SJSA1 (cell line): ENCODE measurements at places on chromosomes 7 and 10.

DNA sequence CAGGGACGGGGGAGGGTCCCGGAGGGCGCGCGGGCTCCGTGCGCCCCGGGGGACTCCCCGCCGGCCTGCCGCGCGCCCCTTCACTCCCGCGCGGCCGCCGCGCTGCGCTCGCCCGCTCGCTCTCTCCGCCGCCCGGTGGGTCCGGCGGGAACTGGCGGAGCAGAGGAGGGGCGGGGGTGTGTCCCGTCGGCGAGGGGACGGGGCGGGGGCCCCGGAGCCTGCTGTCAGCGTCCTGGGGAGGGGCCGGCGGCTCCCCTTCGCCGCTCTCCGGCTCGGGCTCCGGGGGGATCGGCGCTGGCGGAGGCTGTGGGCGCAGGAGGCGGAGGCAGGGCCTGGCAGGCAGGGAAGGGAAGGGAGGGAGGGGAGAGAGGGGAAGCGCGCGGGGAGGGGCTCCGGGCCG lies at the start of gene SH3PXD2A:
SH3PXD2A (minus strand) TSS at position 153 of the 400 bp plus-strand sequence. CDS start 310 bp downstream, outside the sequence.
- no peak for DNase-seq
- H3K4me1 ChIP-seq = peaks cover 14% of the 10 kb centered on the region
- H3K36me3 ChIP-seq = no peaks in the 10 kb centered on the region
- peaks cover 30% of the 10 kb centered on the region for H3K27me3 ChIP-seq

GRCh38 chr7:99040104-99040958 lies 103.6 kb downstream of the SMURF1 start:
- no peak overlapping the region; the same call in 1 of the 2 replicates for H3K27ac ChIP-seq
- H3K4me1 ChIP-seq = peaks cover 23% of the 10 kb centered on the region
- H3K4me3 ChIP-seq = no peak overlapping the region

DNA sequence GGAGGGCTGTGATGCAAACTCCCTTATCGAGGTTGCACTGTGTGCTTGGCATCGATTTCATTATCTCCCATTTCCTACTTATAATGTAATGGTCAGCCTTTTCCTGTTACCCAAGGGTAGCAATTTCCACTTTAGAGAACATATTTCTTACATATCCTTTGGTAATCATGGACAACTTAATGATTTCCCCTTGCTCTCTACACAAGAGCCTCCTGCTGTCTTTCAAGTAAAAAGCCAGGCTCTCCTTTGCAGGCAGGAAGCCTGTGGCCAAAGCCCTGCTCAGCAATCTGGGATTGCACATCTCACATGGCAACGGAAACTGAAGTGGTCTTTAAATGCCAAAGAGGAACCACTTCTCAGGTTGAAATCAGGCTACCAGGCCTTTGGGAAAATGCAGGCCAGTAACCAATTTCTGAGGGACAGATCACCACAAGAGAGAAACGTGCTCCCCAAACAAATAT lies 86.7 kb upstream of the IKZF1 start:
- H3K27ac ChIP-seq = no peak overlapping the region
- no peaks in the 10 kb centered on the region for H3K4me1 ChIP-seq
- H3K27me3 ChIP-seq = no peaks in the 10 kb centered on the region
- no peak for DNase-seq
- H3K36me3 ChIP-seq = no peaks in the 10 kb centered on the region
- no peak overlapping the region for H3K4me3 ChIP-seq

- no peak overlapping the region for H3K27ac ChIP-seq
- H3K36me3 ChIP-seq = no peaks in the 10 kb centered on the region
- H3K27me3 ChIP-seq = peaks cover 6% of the 10 kb centered on the region; the same call in 1 of the 2 replicates
- DNase-seq = no peak
Observed at GRCh38 chr7:4840079-4840501, 21.7 kb downstream of the PAPOLB start.

DNA sequence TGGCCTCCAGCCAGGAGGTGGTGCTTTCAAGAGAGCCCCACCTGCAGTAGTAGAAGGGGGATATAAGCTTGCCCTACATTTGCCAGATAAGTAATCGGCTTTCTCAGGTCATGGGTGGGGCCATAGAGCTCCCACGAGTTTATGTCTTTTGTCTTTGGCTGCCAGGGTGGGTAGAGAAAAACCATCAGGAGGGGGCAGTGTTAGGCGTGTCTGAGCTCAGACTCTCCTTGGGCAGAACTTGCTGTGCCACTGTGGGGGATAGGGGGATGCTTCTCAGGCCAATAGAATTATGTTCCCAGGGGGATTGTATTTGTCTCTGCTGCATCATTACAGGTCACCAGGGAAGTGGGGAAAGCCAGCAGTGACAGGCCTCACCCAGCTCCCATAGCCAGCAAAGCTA lies 12.3 kb upstream of the MRPS33 start:
- no peaks in the 10 kb centered on the region for H3K4me1 ChIP-seq
- H3K27me3 ChIP-seq = no peaks in the 10 kb centered on the region
- no peak overlapping the region for H3K4me3 ChIP-seq
- H3K27ac ChIP-seq = no peak overlapping the region

DNA sequence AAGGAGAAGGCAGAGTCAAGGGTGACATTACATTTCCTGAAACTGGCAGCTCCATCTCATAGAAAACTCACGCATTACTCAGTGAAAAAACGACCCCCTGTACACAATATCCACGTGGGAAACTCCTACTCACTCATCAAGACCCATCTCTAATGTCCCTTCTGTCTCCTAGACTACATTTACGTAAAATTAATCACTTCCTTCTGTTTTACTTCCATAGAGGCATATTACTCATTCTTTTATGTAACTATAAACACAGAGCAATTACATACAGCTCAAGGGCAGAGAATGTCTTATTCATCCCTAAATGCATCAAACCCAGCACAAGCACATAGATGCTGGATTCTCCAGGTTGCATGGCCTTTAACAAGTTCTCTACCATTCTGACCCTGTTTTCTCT lies 281.8 kb downstream of the KCNMA1 start:
- no peaks in the 10 kb centered on the region for H3K36me3 ChIP-seq
- peak overlapping the region; percentile 86 for H3K27ac ChIP-seq
- no peak overlapping the region for H3K4me3 ChIP-seq
- H3K27me3 ChIP-seq = no peaks in the 10 kb centered on the region

- peaks cover 13% of the 10 kb centered on the region for H3K4me1 ChIP-seq
- H3K4me3 ChIP-seq = no peak overlapping the region
- no peaks in the 10 kb centered on the region for H3K36me3 ChIP-seq
- peaks cover 26% of the 10 kb centered on the region for H3K27me3 ChIP-seq
Observed at GRCh38 chr10:121596689-121597503, 1.3 kb downstream of the FGFR2 start.

DNA sequence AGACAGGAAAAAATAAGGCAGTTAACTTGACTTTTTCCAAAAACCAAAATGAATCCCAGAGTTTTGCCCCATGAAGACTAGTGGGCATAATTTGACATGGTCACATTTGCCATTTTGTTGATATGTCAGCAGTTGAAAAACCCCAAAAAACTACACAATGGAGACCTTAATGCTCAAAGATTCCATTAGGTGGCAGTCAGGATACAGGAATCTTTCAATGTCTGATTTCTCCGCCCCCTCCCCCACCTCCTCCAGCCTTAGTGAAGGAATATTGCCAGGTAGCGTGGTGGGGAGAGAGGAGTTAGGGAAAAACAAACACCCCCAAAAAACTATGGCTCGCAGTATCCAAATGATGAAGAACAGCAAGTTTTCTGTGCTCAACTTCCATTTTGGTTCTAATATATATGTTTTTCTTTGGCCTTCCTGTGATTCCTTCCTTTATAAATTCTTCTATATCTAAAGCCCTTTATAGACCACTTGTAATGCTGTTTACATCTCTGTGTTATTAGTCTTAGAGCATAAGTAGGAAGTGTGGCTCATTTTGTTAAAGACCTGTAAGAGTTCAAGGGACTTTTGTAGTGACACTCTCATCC lies 6.7 kb upstream of the SMNDC1 start:
- no peaks in the 10 kb centered on the region for H3K36me3 ChIP-seq
- no peak overlapping the region for H3K27ac ChIP-seq
- DNase-seq = peak; percentile 61
- no peaks in the 10 kb centered on the region for H3K27me3 ChIP-seq

- no peak overlapping the region for H3K4me3 ChIP-seq
- H3K27ac ChIP-seq = no peak overlapping the region
- DNase-seq = no peak
- H3K4me1 ChIP-seq = no peaks in the 10 kb centered on the region
Observed at GRCh38 chr7:69389216-69389615, 209.1 kb upstream of the AUTS2 start.

DNA sequence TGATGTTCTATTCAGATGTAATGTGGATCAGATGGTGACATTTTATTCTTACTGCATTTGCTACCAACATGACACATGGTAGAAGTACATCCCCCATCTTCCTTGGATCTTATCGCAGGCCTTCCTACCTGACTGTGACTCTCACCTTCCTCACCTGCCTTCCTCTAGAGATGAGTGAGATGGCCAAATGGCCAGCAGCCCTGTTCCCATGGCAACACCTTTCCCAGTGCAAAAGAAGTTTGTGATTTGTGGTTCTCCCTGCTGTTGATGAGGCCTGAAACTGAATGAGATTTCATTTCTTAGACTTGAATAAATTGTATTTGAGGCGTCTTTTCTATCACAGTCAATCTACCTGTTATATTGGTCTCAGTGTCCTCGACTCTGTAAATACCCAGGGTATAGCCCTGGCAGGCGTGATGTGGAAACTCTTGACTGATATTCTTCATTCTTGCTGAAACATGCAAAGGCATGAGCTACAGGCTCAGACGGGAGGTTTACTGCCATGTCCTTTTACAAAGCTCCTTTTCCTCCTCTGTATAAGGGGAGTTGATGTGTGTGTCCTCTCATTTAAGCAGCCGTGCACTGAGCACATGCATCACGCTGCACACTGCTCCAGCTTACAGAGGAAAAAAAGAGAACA lies 440.7 kb upstream of the AKR1E2 start:
- no peaks in the 10 kb centered on the region for H3K27me3 ChIP-seq
- no peak for DNase-seq
- peaks cover 23% of the 10 kb centered on the region for H3K4me1 ChIP-seq
- H3K27ac ChIP-seq = no peak overlapping the region
- H3K36me3 ChIP-seq = no peaks in the 10 kb centered on the region
- no peak overlapping the region for H3K4me3 ChIP-seq

- 0 out of 2 replicates have a peak, but pooled peaks cover 3% of the 10 kb centered on the region for H3K27me3 ChIP-seq
- H3K4me3 ChIP-seq = no peak overlapping the region
- H3K4me1 ChIP-seq = no peaks in the 10 kb centered on the region
- H3K27ac ChIP-seq = no peak overlapping the region
Observed at GRCh38 chr7:134406431-134406830, 52.5 kb downstream of the AKR1B1 start.

- peak; percentile 37 for DNase-seq
- no peaks in the 10 kb centered on the region for H3K4me1 ChIP-seq
Observed at GRCh38 chr7:139572704-139573385, 49.4 kb downstream of the CLEC2L start.

DNA sequence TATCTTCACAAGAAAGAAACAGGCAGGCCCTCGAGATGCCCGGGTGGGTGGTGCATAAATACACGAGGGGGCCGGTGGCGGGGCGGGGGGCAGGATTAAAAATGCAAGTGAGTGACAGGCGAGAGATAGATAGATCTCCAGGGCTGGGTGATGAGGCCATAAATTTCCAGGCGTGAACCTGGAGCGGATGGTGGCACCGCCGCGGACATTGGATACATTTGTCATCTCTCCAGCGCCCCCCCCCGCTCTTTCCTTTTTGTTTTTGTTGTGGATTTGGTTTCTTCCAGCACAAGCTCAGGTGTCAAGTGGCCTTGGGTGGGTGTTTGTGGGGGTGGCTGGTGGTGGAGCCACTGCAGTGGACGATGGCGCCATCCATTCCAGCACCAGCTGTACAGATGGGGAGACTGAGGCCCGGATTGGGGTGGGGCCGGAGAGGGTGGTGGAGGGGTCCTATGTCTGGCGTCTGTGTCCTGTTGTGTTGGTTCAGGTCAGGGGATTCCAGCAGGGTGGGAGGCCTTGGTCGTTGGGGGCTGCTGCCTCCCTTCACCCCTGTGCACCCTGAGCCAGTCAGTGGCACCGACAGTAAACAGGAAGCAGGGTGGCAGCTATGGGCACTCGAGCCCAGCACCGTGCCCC lies 2.9 kb downstream of the ELFN1 start:
- no peak overlapping the region for H3K27ac ChIP-seq
- H3K27me3 ChIP-seq = peaks cover 29% of the 10 kb centered on the region
- peak; percentile 37 for DNase-seq
- no peak overlapping the region for H3K4me3 ChIP-seq
- H3K36me3 ChIP-seq = no peaks in the 10 kb centered on the region

DNA sequence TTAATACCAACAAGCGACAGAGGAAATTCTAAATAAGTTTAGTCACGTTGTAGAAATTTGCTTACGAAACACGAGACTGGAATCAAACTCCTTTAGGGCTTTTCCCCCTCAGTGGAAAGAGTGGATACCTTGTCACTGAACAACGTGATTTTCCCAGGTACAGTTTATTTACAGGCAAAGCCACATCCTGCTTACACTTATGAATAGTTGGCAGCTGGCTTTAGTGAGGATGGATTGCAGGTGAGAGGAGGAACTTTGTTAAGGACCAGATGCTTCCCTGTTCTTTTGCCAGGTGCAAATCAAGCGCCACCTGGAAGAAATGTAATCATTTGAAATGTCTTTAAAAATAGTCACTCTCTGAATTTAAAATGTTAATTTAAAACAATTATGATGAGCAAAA lies 282.4 kb downstream of the ADARB2 start:
- no peak overlapping the region for H3K27ac ChIP-seq
- no peaks in the 10 kb centered on the region for H3K4me1 ChIP-seq
- no peaks in the 10 kb centered on the region for H3K36me3 ChIP-seq
- DNase-seq = no peak
- H3K27me3 ChIP-seq = no peaks in the 10 kb centered on the region; the same call in 1 of the 2 replicates

DNA sequence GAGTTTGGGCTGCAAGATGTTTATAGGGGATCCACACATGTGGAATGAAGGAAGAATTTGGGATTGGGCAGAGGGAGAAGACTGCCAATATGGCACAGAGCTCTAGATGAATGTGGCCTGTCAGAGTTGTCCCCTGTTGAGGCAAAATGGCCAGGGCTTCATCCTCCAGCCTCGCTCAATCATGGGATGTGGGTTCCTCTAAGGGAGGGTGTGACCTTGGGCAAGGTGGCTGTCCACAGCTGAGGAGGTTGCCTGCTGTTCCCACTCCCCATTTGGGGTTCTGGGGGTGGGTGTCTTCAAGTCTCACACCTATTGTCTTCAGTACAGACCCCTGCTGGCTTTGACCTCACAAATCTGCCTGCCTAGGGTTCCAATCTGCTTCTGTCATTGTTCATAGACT lies 121.6 kb upstream of the FAM204A start:
- no peak overlapping the region for H3K4me3 ChIP-seq
- H3K4me1 ChIP-seq = no peaks in the 10 kb centered on the region
- peaks cover 10% of the 10 kb centered on the region for H3K27me3 ChIP-seq
